Thyroid gland (tissue), 4 donors: ENCODE measurements at places on chromosomes 3 and 15. TPM values are rescaled to one million over a fixed set of nuclear protein-coding genes. Genes with fewer than 3 reads are reported as not detected.
A peak's percentile ranks its signal among the peaks of the same experiment; 100 is the strongest.

DNA sequence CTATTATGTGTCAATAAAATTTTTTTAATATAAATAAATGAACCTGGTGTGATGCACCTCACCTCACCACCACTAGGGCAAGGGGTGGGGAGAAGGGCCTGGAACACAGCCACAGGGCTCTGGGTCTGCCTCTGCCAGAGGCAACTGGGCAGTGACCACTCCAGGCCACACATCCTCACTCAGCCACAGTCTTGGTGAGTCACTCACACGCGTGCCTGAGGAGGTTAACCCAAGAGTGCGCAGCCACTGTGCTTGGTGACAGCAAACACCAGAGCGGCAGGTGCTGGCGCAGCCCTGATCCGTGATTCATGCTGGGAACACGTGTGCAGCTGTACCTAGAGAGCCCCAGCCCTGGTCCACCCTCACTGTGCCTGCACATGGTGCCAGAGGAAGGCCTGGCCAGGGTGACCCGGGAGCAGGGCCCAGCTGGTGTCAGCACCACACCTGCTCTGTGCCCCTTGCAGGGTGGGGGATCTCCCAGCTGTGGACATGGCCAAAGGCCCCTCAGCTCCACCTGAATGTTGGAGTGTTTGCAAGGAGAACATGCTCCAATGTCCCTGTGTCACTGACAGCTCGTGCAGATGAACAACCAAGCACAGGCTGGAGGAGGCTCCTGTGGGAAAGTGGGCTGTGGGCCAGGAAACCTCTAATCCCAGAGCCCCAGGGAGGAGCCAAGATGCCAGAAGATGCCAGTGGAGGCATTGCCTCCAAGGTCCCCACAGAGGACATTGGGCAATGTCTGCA, 2.1 kb downstream of the SLC41A3 start:
- no peaks in the 10 kb centered on the region for H3K27me3 ChIP-seq
- DNase-seq, result peak; percentile 43

DNA sequence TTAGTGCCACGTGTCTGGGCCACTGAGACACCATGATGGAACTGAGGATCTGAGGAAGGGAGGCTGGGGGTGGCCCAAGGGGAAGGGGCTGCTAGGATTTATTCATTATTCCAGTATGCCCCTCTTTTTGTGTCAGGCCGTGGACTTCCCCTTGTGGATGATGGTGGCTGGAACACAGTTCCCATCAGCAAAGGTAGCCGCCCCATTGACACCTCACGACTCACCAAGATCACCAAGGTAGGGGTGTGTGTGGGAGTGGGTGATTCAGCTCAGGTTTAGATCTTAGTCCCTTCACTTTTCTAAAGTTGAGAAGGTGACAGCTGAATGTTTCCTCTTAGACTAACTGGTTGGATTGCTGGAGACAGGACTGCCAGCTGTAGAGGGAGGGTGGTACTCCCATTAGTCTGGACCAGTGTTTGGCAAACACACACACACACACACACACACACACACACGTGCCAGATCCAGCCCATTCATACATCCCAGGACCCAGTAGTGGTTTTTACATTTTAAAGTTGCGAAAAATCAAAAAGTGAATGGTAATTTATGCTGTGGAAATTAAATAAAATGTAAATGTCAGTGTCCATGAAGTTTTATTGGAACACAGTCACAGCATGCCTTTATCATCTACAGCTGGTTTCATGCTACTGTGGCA, 11.4 kb downstream of the EIF4G1 start:
- H3K36me3 ChIP-seq, result peaks cover 100% of the 10 kb centered on the region
- no peak for DNase-seq
- H3K27ac ChIP-seq, result no peak overlapping the region
- no peaks in the 10 kb centered on the region for H3K27me3 ChIP-seq

DNA sequence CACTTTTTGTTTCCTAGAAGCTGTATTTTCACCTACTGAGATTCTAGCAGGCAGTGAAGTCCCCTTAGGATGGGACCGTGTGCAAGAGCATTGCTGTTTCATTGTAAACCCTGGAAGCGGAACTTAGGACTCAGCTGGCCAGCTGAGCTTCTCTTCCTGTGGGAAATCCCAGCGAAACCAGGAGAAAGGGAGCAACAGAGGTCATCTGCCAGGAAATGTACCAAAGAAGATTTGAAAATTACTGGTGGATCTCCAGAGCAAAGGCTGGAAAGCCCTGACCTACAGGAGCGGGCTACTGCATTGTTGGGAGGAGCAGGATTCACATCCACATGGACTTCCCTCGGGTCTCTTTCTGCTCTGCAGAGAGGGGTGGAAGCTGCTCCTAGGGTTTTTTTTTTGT, 7.6 kb upstream of the ADPRH start:
- no peak overlapping the region for H3K4me3 ChIP-seq
- no peak for DNase-seq
- no peaks in the 10 kb centered on the region for H3K27me3 ChIP-seq
- H3K4me1 ChIP-seq, result no peaks in the 10 kb centered on the region
- no peak overlapping the region for H3K27ac ChIP-seq
- H3K36me3 ChIP-seq, result no peaks in the 10 kb centered on the region

DNA sequence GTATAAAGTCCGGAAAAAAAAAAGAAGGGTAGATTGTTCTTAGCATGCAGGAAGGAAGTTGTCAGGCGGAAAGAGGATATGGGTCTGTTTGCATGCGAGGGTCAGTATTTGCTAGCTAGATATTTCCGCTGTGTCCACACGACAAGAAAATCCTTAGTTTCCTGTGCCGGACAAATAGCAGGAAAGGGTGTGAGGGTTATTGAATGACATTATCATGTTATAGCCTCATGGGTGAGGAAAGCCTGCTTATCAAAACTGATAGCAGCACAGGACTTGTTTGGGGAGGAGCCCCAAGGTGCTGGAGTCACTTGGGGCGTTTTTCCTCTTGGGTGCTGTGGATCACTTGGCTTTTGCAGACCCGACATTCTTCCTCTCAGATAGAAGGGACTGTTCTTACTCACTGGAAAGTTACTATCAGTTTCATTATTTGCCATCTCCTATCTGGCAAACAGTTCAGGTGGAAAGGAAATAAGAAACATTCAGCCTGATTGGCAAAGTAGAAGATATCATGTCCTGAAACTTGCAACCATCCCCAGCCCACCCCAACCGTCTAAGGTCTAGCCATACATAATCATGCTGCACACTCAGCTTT, 127.2 kb upstream of the DPH6 start:
- DNase-seq, result no peak
- H3K36me3 ChIP-seq, result no peaks in the 10 kb centered on the region
- H3K27me3 ChIP-seq, result no peaks in the 10 kb centered on the region
- peaks cover 20% of the 10 kb centered on the region for H3K4me1 ChIP-seq
- H3K4me3 ChIP-seq, result no peak overlapping the region

DNA sequence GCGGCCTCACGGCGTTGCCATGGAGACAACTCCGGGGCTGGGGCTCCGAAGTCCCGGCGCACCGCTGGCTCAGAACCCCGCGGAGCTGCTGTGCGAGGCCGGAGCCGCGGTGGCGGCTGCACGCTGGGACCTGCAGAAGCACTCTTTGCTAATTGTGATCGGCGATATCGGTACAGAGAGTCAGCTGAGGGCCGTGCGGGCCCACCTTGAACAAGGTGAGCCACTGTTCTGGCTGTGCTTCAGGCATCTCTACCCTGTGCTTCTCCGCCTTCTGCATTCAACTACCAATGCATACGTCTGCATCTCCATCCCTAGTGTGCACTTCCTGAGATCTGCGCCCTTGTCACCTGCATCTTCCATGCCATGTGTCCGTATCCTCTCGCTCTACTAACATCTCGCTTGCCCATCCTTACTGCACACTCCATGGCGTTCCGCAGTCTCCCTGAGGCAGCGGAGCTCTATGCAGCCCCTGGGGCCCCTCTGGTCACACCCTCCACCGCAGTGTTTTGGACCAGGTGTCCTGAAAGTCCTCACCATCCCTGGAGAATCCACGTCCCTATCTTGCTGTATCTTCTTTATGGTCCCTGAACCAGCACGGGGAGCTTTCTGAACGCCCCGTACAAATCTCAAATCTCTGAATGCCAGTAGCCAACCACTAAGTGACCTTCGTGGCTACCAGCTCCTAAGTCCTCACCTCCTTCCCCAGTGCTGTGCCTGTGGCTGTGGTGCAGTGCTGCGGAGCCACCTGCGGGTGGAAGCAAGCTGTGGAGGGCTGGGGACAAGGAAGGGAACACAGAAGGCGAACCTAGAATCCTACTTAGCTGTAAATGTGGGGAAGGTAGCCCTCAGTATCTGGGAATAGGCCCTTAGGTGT, 6.2 kb upstream of the MAP1A start:
- peak; percentile 15 for DNase-seq
- H3K36me3 ChIP-seq, result no peaks in the 10 kb centered on the region
- H3K27ac ChIP-seq, result no peak overlapping the region
- peak overlapping the region; percentile 26 for H3K4me3 ChIP-seq
- no peaks in the 10 kb centered on the region for H3K27me3 ChIP-seq

DNA sequence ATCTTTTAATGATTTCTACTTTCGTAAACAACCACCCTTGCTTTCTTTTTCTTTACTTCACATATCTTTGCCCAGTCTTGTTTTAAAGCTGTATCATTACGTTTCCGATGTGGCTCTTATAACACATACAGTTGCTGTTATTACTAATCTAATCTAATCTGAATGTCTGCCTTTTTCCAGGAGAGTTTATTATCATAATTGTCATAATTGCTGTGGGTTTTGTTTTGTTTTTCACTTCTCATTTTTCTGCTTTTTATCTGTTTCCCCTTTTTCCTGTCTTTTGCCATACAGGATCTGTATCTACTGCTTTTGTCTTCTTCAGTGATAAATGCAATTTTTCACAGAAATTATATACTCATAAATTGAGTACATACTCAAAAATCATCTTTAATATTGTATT, 24.9 kb downstream of the HACL1 start:
- peaks cover 6% of the 10 kb centered on the region for H3K4me1 ChIP-seq
- H3K27me3 ChIP-seq, result no peaks in the 10 kb centered on the region
- DNase-seq, result no peak
- no peak overlapping the region for H3K4me3 ChIP-seq

Gene TEX9
- total RNA-seq, result 29.9 TPM
